ENCODE measurements at places on chromosomes 7 and 10. TPM values are rescaled to one million over a fixed set of nuclear protein-coding genes. Genes with fewer than 3 reads are reported as not detected.

The AUTS2 gene
- 2.9 TPM for total RNA-seq

The PLPP4 gene
- total RNA-seq = 0.85 TPM

The VENTX gene
- total RNA-seq = not detected

The TMEM130 gene
- under 0.01 TPM for total RNA-seq

The CARD11 gene
- total RNA-seq = 0.70 TPM

The SFTPA1 gene
- total RNA-seq = not detected

The NUTM2D gene
- total RNA-seq = 2.0 TPM

The PILRB gene
- 6.8 TPM for total RNA-seq

The TAS2R38 gene
- not detected for total RNA-seq

The DRGX gene
- not detected for total RNA-seq

The SPDYE2B gene
- not detected for total RNA-seq

The LMOD2 gene
- total RNA-seq = not detected

The TYW1B gene
- 0.82 TPM for total RNA-seq

The DTX2 gene
- 17.7 TPM for total RNA-seq

The CYP2C9 gene
- not detected for total RNA-seq

All from pericardium fibroblast (primary cell).